ENCODE measurements at places on chromosomes 7 and 10. TPM values are rescaled to one million over a fixed set of nuclear protein-coding genes. Genes with fewer than 3 reads are reported as not detected.

C10orf105 gene
- total RNA-seq = 0.56 TPM

OR13A1 gene
- not detected for total RNA-seq

ZNF804B gene
- not detected for total RNA-seq

FKBP6 gene
- not detected for total RNA-seq

PIK3CG gene
- total RNA-seq = 8.6 TPM

NACAD gene
- 2.8 TPM for total RNA-seq

POLR2J2 gene
- total RNA-seq = 1.9 TPM

GHRHR gene
- not detected for total RNA-seq

NPFFR1 gene
- 3.4 TPM for total RNA-seq

FRMD4A gene
- total RNA-seq = 119 TPM

ZP3 gene
- 0.65 TPM for total RNA-seq

SEPTIN14 gene
- not detected for total RNA-seq

HECW1 gene
- total RNA-seq = 0.09 TPM

SHLD2 gene
- 26.8 TPM for total RNA-seq

SRRM3 gene
- 2.7 TPM for total RNA-seq

NUP205 gene
- 37.5 TPM for total RNA-seq

THNSL1 gene
- total RNA-seq = 1.6 TPM

HOXA11 gene
- total RNA-seq = not detected

VPS37D gene
- total RNA-seq = 0.28 TPM

OR2A1 gene
- total RNA-seq = not detected

ERVW-1 gene
- not detected for total RNA-seq

NRCAM gene
- total RNA-seq = 5.6 TPM

CD36 gene
- total RNA-seq = 4,046 TPM

PON3 gene
- 4.3 TPM for total RNA-seq

SLIT1 gene
- 1.1 TPM for total RNA-seq

MSMB gene
- total RNA-seq = not detected

IGF2BP3 gene
- 1.9 TPM for total RNA-seq

WNT2 gene
- 0.65 TPM for total RNA-seq

ZNF488 gene
- total RNA-seq = 0.25 TPM

XPNPEP1 gene
- 52.8 TPM for total RNA-seq

TMEM26 gene
- total RNA-seq = 1.1 TPM

GTPBP10 gene
- total RNA-seq = 9.4 TPM

SLC18A2 gene
- 0.60 TPM for total RNA-seq

OR9A4 gene
- total RNA-seq = not detected

OR9A2 gene
- not detected for total RNA-seq

LRRN3 gene
- 5.3 TPM for total RNA-seq

CYP3A5 gene
- total RNA-seq = 92.0 TPM

CPN1 gene
- total RNA-seq = not detected

KLF14 gene
- total RNA-seq = 0.72 TPM

SP4 gene
- 10.6 TPM for total RNA-seq

GNGT1 gene
- total RNA-seq = not detected

LIPN gene
- total RNA-seq = not detected
